ENCODE measurements at places on chromosomes 7 and 10.

GRCh38 chr7:129827467-129827990 is 125.2 kb downstream of the UBE2H start:
- DNase-seq = no peak

- DNase-seq = no peak
These were observed 103.7 kb downstream of the ZNF92 start for GRCh38 chr7:65477326-65477725.

DNA sequence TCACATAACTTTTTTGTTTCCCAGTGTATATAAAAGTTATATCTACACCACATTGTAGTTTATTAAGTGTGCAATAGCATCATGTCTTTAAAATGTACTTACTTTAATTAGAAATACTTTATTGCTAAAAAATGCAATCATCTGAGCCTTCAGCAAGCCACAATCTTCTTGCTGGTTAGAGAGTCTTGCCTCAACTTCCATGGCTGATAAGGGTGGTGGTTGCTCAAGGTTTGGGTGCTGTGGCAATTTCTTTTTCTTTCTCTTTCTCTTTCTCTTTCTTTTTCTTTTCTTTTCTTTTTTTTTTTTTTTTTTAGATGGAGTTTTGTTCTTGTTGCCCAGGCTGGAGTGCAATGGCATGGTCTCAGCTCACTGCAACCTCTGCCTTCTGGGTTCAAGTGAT is 360.0 kb downstream of the MAGI2 start:
- no peak for DNase-seq

DNA sequence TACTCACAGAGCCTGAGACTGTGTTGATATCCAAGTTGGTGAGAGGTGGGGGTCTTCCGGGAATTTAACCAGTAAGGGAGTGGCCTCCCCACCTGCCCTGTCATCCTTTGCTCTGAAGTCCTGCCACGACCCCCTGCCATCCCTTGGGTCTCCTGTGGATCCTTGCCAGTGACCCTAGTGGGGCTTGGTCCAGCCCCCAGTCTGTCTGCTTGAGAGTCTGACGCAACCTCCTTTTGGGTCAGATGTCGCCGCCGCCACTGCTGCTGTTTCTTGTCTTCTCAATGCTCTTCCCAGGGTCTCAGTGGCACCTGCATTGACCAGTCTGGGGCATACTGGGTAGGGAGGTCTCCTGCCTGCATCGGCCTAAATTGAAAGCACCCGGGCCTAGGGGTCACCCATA is 28.8 kb downstream of the PAX2 start:
- no peak for DNase-seq

- no peak for DNase-seq
These were observed 124.4 kb upstream of the TCERG1L start for GRCh38 chr10:131435760-131436457.

DNA sequence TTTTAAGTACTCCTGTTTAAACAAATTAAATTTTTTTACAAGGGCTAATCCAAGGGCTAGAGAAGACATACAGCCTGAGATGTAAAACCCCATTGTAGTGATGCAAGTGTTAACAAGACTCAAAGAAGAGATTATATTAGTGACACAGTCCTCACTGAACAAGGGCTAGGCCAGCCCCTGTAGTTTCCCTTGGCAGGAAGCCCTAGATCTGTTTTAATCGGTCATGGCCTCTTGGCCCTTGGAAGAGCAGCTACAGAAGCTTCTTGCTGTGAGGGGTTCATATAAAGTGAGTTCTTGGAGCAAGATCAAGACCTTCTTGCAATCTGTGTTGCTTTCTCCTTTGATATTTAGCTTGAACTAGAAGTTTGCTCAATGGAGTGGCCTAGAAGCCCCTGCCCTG is 1339.4 kb downstream of the XPNPEP1 start:
- no peak for DNase-seq

GRCh38 chr10:35555962-35556930 is 48.9 kb upstream of the GJD4 start:
- DNase-seq = no peak

DNA sequence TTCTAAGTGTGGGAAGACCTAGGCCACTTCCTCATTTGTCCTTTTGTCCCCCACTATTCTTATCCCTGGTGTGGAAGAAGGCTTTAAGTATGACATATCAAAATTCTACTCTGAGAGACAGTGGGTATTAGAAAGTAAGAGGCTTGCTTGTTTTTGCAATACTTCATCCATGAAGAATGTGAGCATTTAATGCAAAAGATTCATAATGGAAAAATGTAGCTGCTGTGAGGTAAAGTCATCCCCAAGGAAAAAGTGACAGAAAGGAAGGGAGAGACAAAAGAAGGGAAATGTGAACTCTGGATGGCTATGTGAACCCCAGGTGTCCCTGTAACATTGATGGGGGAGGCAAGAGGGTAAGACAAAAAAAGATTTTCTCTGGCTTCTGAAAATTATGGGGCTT is 607.5 kb downstream of the SORCS1 start:
- no peak for DNase-seq

DNA sequence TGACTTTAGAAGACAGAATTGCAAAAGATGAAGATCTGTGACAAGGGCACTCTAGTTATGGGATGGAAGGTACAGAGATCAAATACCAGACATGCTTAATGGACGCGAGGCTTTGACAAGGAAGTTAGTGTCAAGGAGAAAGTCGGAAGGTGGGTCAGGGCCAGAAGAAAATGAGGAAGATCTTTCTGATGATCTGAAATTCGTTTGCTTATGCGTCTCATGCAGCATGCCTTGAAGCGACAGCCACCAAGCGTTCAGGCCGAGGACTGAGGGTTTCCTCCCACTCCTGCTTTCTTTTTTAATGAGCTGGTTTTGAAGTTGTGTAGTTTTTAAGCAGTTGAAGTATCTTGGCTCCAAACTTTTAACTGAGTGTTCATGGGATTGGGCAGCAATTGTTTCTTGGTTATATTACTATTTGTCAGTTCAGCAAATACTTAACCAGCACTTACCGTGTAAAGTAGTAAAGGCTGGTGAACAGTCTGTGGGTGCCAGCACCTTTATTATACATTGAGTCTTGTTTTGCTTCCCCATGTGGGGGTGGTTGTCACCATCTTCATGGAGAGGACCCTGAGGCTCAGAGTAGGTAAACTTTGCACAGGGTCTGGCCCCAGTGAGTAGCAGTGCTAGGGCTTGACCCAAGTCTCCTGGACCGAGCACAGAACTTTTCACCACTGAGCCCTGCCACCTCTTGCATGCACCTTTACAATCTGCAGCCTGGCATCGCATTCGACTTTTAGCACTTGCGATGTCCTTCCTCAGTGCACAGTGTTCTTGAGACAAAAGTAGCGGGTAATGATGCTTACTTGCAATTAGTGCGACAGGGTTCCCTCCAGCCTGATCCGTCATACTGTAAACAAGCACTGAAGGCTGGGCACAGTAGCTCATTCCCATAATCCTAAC is 14.3 kb upstream of the BHLHA15 start:
- DNase-seq = no peak

Data from CD4-positive, alpha-beta T cell treated with Interleukin-1 beta for 1 hour (primary cell).